ENCODE measurements at places on chromosomes 3 and 15.

DNA sequence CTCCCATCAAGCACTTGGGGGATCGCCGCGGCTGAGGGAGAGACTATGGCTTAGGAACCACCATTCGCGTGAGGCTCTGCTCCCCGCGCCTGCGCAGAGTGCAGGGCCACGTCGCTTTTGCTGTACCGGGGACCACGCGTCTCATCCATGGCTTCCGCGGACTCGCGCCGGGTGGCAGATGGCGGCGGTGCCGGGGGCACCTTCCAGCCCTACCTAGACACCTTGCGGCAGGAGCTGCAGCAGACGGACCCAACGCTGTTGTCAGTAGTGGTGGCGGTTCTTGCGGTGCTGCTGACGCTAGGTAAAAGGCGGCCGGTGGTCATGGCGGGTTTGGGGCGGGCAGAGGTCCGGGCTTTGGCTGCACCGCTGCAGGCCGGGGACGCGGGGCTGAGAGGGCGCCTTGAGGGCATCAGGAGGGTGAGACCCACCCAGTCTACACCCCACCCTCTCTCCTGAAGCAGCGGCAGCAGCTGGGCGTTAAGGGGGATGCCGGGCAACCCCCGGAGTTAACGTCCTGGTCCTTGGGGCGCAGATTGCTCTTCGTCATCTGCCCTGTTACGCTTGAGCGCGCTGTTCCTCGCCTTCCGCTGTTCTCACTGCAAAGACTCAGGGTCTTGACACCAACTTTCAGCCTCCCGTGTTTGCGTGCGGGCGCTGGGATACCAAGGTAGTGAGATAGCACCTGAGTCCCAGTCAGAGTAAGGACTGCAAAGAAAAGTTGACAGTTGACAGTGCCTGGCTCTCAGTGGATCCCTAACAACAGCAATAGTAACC, at the start of gene SRPRB:
Gene SRPRB, plus strand, starts transcription at position 114 of the 774 bp plus-strand sequence. Its CDS starts 34 bp downstream, at position 148.
- peak; percentile 99 for DNase-seq

DNA sequence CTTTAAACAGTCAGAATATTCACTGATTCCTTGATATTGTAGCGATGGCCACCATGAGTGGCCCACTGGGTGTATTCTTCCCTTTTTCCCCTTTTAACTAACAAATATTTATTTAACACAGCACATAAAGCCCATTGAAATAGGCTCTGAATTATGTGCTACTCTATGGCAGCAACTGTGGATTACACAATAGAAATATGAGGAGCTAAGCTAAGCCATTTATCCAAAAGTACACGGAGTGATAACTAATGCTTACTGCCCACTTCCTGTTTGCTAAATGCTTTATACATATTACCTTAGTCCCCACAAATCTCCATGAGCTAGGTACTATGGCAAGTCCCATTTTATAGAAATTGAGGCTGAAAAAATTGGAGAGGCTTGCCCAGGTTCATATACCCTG, 17.9 kb downstream of the ILDR1 start:
- no peak for DNase-seq

GRCh38 chr15:90190606-90191343, 10.4 kb upstream of the SEMA4B start:
- no peak for DNase-seq

DNA sequence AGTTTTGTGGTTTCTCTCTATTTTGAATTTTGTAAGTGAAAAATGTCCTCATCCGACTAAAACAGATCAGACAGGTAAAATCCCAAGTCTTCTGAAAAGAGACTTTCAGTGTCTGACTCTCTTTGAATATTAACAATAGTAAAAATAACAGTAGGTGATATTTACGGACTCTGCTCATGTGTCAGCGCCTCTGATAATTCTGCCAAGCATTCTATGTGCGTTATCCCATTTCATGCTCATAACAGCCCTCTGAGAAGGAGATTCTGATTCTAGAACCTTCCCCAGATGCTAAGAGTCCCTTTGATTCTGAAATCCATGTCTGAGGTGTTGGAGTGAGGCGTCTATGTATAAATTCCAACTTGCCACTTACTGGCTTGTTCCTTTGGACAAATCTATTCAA, 282.8 kb downstream of the FEZF2 start:
- no peak for DNase-seq

DNA sequence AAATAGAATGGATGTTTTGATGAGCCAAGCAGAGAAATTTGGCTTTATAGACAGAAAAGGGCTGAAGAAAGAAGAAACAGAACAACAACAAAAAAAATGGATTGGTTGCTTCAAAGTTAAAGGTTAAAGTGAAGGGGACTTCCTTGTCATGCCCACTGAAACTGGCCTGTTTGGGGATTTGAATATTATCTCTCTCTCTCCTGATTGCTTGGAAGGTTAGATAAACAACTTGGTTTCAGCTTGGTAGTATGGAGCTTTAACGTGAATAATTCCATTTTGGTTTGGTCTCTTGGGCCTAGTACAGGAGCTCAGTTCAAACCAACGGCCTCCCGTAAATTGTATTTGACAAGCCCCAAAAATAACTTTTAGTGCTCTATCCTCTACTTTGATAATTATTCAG, 70.8 kb upstream of the MBNL1 start:
- no peak for DNase-seq

- DNase-seq, result no peak
Observed at GRCh38 chr3:171115667-171116066, 89.1 kb upstream of the SLC2A2 start.

- no peak for DNase-seq
Observed at GRCh38 chr15:77688693-77689092, 56.0 kb upstream of the LINGO1 start.

Measured in urothelium cell line (cell line).